Keratinocyte (primary cell): ENCODE measurements at places on chromosomes 16 and 17.

DNA sequence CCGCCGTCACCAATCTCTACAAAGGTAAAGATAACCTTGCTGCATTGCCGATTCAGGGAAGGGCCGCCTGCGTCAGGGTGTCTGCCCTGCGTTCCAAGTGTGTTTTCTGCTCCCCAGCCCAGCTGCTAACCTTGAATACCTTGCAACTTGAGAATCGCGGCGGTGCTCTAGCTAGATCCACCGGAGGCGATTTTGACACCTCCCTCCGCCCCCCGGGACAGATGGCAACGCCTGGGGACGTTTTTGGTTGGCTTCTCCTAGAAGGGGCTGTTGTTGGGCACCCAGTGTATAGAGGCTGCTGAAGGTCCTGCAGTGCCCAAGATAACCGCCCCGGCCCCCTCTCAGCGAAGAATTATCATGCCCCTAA is 1.5 kb downstream of the HAPSTR1 start:
- DNase-seq = no peak

DNA sequence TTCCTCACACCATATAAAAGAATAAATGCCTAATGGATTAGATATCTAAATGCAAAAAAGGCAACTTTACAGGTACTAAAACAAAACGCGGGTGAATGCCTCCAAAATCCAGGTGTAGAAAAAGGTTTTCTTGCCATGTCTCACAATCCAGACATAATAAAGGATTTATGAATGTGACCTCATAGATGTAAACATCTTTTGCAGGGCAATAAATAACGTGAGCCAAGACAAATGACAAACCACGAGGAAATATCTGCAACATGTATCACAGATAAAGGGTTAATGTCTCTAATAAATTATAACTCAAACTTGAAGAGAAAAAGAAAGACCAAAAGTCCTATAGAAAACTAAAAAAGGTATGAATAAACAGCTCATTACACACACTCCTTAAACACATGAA is 180.7 kb downstream of the PARN start:
- DNase-seq = no peak

DNA sequence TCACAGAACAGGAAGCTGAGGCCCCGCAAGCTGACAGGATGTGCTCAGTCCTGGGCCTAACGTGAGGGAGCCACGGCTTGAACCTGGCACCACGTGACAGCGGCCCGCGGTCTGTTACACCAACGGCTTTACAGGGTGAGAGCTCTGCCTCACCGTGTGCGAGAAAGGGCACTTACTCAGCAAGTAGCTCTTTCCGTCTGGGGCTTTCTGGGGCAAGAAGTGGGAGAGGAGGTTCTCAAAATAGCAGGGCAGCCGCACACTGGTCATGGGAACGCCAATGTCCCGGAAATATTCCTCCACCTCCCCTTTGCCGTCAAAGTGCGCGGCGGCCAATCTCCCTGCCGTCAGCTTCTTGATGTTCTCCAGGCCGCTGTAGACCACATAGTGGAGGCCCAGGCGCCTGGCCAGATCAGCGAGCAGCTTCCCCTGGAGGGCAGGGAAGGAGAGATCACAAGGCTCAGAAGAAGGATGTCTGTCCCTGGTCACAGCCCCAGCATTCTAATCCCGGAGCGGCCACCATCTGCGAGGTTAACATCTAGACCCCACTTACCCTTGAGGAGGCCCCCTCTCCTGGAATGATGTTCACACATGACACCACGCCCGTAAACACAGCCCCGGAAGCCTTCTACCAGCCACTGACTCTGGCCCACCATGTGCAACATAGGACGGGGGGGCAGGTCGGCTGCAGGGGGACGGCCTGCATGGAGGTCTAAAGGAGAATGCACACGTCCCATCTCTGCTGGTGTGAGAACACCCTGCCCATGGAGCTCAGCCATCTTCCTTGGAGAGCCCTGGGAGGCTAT is 8.2 kb downstream of the NMRAL1 start:
- no peak for DNase-seq

GRCh38 chr16:83924686-83925085 is 25.8 kb downstream of the MLYCD start:
- DNase-seq = no peak

DNA sequence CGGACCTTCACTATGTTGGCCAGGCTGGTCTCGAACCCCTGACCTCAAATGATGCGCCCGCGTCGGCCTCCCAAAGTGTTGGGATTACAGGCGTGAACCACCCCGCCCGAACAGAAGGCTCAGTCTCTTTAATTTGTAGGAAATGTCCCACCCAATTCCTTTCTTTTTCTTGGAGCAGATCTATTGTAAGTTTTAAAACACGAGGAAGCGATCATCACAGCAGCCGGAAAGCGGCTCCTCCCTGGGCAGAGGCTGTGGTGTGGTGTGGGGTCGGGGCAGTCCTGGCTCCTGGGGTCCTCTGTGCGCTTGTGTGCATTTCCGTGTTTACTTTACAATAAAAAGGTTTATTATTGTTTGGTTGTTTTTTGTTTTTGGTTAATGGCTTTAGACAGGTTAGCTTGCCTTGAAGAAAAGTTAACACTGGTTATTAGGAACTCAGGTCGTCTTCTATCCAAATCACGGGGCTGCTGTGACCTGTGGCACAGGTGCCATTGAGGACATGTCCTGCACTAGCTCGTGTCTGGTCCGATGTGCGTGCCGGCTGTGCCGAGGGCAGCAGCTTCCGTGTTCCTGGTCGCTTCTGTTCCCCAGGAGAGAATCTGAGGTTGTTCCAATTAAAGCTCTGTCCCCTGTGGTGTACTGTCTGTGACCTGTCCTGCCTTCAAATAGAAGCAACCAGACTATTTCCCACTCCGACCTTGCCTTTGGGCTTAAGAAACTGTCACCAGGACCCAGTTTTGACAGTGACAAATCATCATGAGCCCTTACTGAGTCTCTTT is 83.1 kb downstream of the SEC14L1 start:
- no peak for DNase-seq

GRCh38 chr17:63927464-63928171 is 4.5 kb downstream of the CD79B start:
- DNase-seq = no peak

DNA sequence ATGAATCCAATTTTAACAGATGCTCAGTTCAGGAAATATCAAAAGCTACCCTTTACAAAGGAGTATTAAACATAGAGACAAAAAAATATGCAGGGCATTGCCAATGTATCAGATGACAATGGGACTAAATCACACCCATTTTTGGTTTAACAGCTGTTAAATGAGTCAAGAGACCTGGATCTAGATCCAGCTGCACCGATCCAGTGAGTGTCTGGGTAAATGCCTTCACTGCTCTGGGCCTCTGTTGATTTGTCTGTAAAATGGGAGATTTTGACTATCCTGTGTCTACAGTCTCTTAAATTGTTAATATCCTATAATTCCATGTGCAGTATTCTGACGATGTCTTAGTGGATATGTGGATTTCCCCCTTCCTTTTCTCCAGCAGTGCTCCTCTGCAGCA is 16.4 kb downstream of the KRT23 start:
- DNase-seq = no peak

DNA sequence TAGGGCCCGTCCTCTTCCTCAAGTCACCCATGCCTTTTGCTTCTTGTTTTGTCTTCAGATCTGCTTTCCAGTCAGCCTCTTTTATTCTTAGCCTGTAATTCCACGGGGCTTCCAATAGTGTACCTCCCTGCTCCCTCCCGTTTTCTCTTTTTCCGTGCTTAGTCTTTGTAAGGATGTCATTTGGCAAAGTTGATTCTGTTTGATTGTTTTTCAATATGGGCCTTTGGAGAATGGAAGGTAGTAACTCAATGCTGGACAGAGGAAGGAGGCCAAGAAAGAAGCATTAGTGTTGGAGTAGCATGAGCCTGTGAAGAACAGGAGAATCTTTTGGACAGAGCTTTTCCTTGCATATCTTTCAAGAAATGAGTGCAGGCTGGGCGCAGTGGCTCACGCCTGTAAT is 6.5 kb downstream of the WWP2 start:
- no peak for DNase-seq

DNA sequence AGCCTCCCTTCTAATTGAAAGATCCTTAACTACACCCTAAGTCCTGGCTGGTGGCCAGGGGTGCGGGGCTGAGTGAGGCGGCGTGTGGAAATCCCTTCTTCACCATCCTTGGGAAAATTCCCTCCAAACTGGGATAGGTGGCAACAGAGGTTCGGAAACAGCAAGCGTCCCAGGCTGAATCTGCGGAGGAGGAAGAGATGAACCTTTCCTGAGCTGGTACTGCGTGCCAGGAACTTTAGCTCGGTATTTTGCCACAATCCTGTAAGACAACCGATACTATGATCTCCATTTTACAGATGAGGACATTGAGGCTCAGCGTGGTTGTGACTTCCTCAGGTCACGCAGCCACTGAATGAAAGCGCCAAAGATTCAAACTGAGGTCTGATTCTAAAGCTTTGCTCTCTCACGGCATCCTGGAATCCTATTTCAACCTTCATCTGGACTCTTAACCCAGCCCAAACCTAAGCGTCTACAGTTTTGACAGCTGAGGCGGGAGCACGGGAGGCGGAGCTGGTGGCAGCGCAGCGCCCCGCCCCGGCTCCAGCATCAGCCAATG is 583 bp upstream of the CYLD start:
- no peak for DNase-seq

- DNase-seq = no peak
These were observed 589.8 kb downstream of the HS3ST4 start for GRCh38 chr16:26281381-26282110.

- DNase-seq = peak; percentile 71
These were observed 4.2 kb downstream of the ARMC7 start for GRCh38 chr17:75113798-75114551.

GRCh38 chr17:63785556-63785955 is 11.6 kb downstream of the DDX42 start:
- DNase-seq = no peak

GRCh38 chr16:86355531-86355930 is 154.8 kb upstream of the FOXF1 start:
- no peak for DNase-seq

DNA sequence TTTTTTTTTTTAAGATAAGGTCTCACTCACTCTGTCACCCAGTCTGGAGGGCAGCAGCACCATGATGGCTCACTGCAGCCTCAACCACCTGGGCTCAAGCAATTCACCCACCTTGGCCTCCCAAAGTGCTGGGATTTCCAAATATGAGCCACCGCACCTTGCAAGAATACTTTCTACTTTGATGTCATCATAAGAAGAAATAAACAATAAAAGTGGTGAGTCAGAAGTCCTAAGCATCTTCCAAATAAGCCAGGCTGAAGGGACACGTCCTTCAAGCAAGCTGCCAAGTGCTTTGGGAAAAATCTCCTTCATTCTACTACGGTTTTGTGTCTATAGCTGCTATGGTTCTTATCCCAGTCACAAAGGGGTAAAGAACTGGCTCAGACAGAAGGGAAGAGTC is 20.3 kb downstream of the HASPIN start:
- DNase-seq = no peak

DNA sequence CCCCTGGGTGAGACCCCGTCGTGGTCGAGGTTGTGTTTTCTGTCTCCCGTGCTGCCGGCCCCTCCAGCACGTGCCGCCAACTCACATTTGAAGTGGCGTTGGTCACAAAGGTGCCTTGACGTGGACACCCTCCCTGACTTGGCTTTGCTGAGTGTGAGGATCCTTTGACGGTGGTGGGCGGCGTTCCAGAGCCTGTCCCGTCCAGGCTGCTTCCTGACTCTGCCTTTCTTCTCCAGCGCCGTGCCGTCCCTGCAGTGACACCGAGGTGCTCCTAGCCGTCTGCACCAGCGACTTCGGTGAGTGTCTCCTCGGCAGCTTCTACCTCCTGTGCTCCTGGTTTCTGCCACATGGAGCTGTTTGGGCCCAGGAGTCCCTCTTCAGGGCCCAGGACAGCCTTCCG is 13.5 kb downstream of the METRNL start:
- DNase-seq = no peak

DNA sequence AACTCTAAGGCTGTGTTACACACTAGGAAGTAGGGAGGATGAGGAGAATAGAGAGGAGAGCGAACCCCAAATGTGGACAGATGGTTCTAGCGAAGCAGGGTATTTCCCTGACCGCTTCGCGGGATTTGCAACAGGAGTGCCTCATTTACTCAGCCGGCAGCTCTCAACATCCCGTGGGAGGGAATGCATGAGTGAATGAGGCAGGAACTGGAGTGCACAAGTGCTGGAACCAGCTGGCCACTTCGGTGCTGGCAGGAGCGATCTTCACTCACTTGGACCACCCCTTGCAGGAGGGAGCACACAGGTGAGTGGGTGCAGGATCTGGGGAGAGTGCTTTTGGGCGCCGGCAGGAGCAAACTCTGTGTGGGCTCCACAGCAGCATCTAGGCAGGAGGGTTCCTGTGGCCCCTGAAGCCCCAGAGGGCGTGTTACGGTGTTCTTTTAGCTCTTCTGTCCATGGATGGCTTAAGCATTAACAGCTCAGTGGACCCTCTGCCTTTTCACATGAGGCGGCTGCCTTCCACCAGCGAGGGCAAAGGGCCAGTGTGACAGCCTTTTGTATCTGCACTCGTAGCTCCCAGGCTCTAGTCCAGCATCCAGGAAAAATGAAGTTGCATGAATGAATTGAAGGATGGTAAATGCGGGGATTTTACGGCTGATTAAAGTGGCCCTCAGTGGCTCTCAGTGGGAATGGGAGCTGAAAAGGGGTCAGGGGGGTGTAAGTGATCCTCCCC is 17.4 kb upstream of the ZNHIT3 start:
- no peak for DNase-seq

DNA sequence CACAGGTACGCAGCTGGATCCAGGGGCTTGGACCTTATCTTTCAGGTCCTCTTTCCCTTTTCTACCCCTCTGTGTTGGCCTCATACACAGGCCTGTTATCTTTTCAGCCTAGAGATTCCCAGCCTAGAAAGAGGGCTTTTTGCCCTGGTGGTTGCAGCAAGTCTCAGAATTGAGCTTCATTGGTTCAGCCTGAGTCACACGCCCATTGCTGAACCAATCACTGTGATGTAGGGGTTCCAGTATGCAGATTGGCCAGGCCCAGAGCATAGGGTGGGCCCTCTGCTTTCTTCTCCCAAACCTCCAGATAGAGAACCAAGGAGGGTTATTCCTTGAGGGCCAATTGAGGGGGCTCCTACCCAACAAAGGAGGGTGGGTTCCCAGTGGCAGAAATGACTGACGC is 32.8 kb downstream of the GPT2 start:
- DNase-seq = no peak
